ENCODE measurements at places on chromosomes 2 and 18. TPM values are rescaled to one million over a fixed set of nuclear protein-coding genes. Genes with fewer than 3 reads are reported as not detected.
A peak's percentile ranks its signal among the peaks of the same experiment; 100 is the strongest.

GRCh38 chr2:149924028-149924427, 336.5 kb upstream of the MMADHC start:
- no peak for DNase-seq

DNA sequence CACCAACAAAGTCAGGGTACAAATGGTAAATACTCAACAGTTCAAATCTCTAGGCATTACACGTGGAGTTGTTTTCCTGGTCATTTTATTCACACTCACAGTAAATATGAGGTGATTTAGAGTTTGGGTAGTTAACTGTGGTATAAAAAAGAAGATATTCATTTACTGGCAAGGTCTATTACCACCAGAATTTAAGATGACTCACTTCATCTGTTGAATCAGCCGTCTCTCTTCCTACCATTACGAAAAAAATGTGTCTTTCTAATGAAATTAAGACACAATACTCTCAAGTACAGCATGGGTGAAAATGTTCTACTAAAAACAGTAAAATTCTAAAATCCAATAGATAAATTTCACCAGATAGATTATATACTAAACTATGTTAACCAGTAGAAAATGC, 21.0 kb upstream of the GPR75 start:
- DNase-seq: no peak

DNA sequence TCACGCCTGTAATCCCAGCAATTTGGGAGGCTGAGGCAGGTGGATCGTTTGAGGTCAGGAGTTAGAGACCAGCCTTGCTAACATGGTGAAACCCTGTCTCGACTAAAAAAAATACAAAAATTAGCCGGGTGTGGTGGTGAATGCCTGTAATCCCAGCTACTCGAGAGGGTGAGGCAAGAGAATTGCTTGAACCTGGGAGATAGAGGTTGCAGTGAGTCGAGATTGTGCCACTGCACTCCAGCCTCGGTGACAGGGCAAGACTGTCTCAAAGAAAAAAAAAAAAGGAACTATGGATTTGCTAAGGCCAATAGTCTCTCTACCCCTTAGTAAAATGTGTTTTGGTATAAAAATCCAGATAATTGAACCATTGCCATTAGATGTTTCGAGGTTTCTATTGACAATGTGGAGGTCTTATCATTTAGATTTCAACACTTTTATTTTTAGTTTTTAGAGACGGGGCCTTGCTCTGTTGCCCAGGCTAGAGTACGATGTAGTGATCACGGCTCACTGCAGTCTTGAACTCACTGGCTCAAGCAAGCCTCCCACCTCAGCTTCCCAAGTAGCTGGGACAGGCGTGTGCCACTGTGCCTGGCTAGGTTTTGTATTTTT, 1.1 kb upstream of the TXNDC2 start:
- no peak for DNase-seq

DNA sequence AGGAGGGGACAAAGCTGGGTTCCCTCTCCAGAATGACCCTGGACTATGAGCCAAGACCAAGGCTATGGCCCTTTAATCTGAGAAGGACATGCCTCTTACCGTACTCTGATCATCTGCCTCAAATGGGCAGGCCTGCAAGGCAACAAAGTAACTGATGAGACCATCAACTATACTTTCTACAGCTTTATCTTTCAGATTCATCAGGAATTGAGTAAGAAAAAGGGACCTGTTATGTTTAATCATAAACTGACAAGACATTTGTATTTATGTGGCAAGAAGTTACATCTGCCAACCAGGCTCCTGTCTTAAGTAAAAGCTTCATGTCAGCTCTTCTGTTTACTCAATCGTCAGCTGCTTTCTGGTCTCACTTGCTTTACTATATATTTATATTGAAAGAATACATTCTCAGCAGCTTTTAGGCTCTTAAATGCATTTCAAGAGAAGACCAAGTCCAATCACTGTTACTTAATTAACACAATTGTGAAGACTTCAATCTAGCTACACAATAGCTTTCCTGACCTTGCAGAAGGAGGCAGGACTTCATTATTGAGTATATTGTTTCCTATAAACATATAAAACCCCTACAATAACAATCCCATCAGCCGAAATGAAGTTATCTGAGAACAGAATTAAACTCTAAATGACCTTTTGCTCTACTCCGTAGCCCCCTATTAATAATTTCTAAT, 163.8 kb downstream of the ETAA1 start:
- DNase-seq: peak; percentile 33

GRCh38 chr18:45505497-45506206, 109.6 kb upstream of the SLC14A2 start:
- DNase-seq: no peak

GRCh38 chr2:215970425-215970824, 42.9 kb downstream of the MREG start:
- DNase-seq: no peak

DNA sequence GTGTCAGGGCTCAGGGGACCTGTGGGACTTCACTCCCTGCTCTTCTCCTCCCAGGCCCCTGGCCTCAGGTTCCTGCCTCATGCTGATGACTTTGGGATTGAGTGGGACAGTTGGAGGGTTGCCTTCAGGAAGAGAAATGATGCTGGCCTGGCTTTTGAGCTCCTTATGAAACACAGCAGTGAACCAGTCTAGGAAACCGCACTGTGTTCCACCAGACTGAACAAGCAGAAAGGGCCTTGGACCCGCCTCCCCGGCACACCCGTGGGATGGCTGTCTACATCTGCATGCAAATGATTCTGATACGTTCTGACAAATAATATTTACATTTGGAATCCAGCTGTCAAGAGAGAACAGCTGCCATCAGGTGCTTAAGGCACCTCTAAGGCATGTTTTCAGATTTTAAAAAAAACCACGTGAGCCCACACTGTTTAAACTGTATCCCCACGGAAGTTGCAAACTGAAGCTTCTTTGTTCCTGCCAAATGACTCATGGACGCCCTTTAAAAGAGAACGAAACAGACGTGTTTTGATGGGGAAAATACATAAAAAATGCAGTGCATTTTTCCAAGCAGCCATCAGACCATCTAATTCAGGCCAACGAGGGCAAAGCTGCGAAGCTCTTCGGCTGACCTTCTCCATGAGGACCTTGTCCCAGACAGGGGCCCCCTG, 27.6 kb upstream of the ASAP2 start:
- no peak for DNase-seq

- DNase-seq: no peak
These were observed 21.5 kb upstream of the ANXA4 start for GRCh38 chr2:69720404-69720803.

DNA sequence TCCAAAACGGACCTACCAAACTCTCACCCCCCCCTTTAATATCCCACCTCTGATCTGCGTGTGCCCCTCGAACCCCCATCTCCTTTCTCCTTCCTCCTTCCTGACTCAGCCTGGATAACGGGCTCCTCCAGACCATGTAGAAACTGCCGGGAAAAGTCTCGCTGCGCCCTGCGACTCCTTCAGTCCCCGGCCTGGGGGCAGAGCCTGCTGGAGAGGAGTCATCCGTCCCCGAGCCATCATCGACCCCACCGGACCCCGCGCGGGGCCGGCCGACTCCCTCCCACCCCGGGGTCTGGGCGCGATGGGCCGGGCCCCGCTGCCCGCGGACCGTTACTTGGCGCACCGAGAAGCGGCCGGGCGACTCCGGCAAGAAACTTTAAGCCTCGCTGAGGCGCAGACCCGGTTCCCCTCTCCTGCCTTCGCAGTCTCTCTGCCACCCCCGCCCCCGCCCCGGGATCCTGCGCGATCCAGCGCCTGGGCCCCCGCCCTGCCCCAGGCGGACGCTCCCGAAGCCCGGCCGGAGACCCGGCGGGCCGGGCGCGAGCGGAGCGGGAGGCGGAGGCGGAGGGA, 3.4 kb downstream of the ZEB2 start:
- no peak for DNase-seq

DNA sequence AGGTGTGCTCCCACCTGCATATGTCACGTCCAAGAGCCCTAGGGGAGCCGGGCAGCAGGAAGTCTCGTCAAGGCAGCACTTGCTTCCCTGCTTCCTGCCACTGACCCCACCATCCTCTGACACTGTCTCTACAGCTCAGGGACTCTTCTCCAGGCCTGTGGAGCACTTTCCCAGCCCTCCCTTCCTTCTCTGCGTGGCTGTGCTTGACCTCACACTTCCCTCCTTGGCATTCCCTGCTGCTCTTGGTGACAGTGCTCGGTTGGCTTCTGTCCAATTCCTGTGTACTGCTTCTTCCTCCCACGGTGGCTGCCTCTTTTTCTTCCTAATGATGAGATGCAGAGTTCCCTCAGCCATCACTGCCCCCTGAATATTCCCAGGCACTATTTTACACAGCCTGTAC, 2.8 kb downstream of the CIDEA start:
- DNase-seq: no peak

DNA sequence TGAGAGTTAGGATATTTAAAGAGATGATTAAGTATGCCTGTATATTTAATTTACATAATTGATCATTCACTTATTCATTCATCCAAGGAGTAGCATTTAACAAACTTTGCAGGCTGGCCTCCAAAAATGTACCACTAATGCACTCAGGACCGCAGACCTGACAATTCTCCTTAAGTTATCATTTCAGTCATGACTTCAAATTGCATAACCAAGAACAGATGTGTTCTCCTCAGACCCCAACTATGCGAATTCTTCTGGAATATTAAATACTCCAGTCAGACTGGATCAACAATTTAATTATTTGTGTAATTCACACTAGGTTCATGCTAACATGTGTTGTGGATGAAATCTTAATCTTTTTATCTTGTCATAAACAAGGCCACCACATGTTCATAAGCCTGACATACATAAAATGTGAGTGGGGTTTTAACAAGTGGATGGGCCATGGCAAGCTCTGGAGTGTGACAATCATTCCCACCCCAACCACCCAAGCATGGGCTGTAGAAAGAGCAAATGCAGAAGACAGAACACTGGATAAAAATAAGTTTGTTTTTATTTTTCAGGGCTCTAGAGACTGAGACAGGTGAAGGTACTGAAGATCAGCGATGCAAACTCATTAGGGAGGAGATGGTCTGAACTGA, 3.2 kb downstream of the REG1B start:
- no peak for DNase-seq

DNA sequence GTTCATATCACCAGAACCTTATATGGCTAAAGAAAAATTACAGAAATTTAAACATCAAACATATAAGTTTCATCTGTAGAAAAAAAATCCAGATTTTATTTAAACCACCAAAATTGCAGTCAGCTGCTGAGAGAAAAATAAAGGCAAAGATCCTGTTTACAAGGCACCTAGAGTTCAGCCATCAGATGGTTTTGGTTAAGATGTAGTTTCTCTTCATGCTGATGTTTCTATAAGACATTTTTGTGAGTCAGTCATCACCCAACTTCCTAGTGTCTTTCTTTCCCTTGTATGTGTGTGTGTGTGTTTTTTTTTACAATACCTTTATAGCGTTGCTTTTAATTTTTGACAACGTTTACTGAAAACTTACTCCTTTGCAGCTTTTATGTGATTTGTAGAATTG, 26.1 kb upstream of the MMADHC start:
- DNase-seq: no peak

DNA sequence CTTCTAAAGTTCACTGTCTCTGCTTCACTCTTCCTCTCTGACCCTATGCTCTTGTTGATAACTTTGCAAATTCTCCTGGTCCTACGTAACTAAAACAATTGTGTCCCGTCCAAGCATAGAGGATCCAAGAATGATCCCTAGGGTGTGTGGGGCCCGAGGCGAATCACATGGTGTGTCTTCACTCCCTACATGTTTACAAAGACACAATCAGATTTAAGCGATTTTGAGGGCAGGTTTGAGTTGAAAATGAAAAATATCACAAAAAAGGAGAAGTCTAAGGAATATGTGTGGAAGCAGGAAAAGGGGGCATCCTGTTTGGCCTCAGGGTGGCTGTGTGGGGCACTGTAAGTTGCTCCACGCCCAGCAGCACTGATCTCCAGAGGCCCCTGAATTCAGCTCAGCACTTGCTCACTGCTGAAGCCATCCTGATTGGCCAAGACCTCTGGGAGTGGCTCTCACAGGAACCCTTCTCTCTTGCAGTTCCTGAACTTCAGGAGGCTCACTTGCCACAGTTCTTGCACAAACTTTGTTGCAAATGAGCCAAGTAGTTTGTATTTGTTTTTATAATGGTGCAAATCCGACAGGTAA, 363.6 kb downstream of the ZNF521 start:
- DNase-seq: no peak

DNA sequence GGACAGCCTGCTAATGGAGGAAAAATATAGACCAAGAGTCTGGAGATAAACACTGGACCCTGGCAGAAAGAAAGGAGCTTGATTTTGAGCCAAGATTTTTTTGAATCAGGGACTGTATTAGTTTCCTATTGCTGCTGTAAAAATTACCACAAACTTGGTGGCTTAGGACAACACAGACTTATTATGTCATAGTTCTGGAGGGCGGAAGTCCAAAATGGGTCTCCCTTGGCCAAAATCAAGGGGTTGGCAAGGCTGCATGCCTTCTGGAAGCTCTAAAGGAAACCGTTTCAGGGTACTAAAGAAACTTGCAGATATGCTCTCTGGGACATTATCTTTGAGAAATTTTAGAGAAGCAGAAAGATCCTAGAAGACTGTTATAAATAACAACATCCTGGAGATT, 140.1 kb downstream of the BABAM2 start:
- no peak for DNase-seq

- DNase-seq: no peak
These were observed 211.9 kb upstream of the SMAD2 start for GRCh38 chr18:48142353-48142752.

DNA sequence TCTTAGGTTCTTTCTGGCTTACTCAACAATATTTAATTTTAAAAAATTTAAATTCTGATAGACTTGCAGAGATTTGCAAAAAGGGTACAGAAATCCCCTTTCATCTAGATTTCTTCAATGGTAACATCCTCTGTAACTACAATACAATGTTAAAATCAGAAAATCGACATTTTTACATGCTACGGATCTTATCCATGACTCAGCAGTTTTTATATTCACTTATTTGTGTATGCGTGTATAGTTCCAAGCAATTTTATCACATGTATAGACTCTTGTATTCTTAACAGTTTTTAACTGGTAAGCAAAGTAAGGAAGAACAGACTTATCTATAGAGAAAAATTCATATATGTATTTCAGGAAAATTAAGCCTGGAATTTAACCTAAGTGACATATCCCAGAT, 256.1 kb upstream of the MEX3C start:
- no peak for DNase-seq

DNA sequence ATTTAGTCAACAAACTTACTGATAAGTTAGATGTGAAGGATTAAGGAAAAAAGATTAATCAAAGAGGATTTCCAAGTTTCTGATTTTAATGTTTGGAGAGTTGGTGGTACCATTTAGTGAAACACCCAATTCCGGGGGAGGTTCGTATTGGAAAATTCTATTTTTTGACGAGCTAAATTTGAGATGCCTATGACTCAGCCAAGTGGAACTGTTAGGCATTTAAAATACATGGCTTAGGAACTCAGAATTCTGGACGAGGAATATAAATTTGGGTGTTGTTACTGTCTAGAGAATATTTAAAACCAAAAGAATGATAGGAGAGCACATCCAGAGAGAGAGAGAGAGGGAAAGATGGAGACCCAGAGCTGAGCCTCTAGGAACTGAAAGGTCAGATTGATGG, 103.6 kb downstream of the TMX3 start:
- no peak for DNase-seq

- DNase-seq: no peak
These were observed 139.2 kb upstream of the MYO3B start for GRCh38 chr2:170038734-170039133.

The C2orf80 gene
- polyA plus RNA-seq: not detected

The GPR39 gene
- polyA plus RNA-seq: 1.4 TPM

The SLC9A2 gene
- polyA plus RNA-seq: 0.27 TPM

The SERPINB3 gene
- polyA plus RNA-seq: not detected

The LBX2 gene
- 0.95 TPM for polyA plus RNA-seq

The SH3BP4 gene
- polyA plus RNA-seq: 14.3 TPM

The PDE11A gene
- polyA plus RNA-seq: 0.11 TPM

The IRS1 gene
- 26.8 TPM for polyA plus RNA-seq

The FBLN7 gene
- 5.0 TPM for polyA plus RNA-seq

The LYG2 gene
- polyA plus RNA-seq: not detected

The ABCG5 gene
- polyA plus RNA-seq: not detected

Data from urinary bladder (tissue), 4 donors.